ENCODE measurements at places on chromosomes 12 and 14.

- DNase-seq, result no peak
Measured at GRCh38 chr14:95523051-95523814, 6.8 kb upstream of the SYNE3 start.

- no peak for DNase-seq
Measured at GRCh38 chr12:70535896-70536374, 101.3 kb downstream of the PTPRB start.

- DNase-seq, result no peak
Measured at GRCh38 chr12:16605642-16606116, 283 bp downstream of the LMO3 start.

- no peak for DNase-seq
Measured at GRCh38 chr12:31531893-31532292, 59.0 kb downstream of the DENND5B start.

DNA sequence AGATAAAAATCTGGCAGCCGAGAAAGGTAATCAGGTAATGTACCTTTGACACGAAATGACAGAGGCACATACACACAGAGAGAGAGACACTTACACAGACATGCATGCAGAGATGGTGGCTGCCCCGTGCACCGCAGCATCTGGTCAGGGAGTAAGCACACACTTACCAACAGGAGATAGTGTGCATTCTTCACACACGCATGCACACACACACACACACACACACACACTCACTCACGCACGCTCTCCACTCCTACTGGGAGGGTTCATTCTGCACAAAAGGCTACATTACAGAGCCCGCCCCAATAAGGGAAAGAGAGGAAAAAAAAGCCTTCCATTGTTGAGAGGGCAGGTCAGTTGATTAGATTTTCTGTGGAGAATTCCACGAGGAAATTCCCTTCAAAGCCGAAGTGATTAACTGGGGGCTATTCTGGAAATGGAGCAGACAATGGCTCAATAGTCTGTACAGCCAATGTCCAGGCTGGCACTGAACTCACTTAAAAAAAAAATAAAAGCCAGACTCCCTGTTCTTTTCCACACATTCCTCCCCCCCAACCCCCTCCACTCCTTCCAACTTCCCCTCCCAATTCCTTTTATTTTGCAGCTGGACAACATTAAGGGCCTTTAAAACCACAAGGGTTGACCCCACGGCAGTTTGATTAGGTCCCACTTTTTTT is 1.4 kb upstream of the SOX5 start:
- DNase-seq, result no peak

DNA sequence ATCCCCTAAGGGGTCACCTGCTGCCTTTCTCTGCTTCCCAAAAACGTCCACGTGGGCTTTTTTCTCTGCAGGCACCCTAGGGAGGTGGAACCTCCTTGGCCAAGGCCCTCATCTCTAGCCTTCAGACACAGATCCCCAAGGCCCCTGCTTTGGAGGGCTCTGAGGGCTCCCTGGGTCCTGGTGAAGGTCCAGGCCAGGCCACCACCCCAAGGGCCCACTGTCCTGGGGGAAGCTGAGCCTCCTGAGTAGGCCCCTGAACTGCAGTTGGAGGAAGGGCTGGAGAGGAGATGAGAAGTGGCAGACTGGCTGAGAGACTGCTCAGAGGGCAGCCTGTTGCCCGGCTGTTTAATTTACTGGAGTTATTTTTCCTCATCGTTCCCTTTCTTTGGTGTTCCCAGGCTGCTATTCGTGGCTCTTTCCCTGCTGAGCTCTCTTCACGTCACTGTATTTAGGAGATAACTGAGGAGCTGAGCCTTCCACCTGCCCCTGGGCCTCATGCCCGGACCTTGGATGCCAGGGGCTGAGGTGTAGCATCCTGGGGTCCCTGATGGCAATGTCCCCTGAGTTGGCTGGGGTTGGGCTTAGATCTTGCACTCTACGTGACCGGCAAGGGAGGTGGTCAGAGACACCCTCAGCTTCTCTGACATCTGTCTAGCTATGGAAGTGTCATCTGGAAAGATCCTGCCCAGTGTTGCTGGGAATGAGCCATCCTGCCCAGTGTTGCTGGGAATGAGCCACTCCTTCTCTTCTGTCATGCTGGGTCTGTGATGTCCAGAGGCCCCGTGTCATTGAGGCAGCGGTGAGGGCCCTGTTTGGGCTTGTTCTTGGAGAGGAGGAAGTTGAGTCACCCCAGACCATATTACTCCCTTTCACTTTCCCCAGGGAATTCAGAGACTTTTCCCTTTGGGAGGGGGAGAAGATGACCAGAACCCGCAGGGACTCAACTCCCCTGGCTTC is 139.8 kb downstream of the TSPAN9 start:
- DNase-seq, result no peak

DNA sequence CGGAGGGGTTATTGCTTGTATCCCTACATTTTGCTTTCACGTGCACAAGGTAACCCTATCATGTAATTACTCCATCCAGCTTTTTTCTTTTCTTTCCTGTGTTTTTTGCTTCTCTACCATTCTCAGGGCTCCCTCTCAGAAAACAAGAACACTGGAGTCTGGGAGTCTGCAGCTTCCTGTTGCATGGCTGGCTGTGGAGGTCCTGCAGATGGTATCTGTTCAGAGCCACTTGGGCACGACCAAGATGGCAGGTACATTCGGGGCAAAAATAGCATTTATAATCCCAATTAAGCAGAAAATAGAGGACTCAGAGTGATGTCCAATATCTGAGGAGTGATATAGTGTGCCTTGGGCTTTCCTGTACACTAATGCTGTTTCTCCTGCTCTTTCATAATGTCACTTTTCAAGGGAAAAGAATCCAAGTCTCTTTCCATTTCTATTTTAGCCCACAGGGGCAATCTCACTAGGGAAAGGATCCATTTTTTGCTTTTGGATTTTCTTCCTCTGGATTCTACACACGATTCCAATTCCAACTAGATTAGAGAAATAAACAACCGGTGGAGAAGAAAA is 3.2 kb upstream of the NUMB start:
- no peak for DNase-seq

DNA sequence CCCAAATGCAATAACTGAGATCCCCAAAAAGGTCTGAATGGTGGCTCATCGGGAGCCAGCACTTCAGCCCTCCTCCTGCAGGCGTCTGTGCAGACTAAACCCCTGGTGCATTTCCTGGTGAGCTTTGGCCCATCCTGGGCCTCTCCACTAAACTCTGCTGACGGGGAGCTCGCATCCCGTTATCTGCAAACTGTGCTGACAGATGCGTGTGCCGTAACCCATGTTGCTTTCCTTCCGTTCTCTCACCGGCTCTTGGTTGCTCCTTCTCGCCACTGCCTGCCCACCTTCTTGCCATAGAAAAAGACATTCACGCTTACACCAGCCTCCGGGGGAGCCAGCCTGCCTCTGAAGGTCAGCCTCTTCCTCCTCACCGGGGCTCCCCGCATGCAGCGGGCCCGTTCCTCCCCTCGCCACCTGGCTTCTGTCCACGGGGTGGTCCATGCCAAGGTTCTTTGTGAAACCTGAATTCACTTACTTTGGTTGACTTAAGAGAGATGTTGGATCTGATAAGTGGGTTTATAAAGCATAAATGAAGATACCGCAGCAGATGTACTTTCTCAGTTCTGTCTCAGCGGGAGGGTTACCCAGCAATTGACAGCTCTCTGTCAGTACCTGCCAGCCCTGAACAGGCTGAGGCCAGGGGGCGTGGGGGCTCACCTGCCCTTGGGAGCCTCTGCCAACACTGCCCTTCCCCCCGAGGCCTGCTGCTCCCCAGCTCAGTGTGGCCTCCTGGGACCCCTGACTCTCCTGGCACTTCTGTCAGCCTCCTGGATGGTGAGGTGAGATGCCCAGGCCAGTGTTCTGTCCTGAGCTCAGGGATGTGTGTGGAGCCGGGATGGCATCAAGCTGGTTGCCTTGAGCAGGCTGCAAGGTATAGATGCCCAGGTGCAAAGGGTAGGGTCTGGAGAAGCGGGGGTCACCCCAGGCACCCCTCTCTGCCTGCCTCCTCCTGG is 14.2 kb downstream of the ZFYVE21 start:
- no peak for DNase-seq

GRCh38 chr14:82190742-82191141 is 657.1 kb upstream of the SEL1L start:
- DNase-seq, result no peak

GRCh38 chr14:22538671-22539228 is 50.3 kb downstream of the DAD1 start:
- DNase-seq, result no peak

- DNase-seq, result peak; percentile 67
Measured at GRCh38 chr12:109759595-109759994, 46.0 kb downstream of the FAM222A start.

DNA sequence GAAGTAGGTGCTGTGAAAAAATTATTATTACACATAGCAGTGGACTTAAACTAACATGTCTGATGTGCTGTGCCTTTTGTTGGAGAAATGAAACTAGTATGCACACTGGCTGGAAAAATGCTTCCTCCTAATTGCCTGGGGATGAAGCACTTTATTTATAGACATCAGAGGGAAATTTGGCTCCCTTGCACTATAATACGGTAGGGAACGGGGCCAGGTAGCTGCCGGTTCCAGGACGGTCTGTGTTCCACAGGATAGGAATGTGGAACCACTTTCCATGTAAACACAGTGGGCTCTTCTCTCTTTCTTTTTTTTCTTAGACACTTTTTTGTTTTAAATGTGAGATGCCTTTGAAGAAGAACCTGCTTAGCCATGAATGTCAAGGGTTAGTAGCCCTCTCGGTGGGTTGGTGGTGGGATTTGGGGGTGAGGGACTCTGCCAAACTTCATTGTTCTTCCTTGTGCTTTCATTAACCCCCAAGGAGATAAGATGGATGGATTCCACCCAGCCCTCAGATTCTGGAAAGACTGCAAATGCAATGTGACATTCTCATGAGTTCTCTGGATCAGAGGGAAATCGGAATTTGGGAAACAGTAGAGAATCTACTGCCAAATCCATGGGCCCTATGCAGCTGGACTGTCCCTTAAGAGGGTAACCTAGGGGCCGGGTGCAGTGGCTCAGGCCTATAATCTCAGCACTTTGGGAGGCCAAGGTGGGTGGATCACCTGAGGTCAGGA is 58.0 kb upstream of the GSC start:
- no peak for DNase-seq

GRCh38 chr14:51921026-51921425 is 60.6 kb downstream of the GNG2 start:
- no peak for DNase-seq

DNA sequence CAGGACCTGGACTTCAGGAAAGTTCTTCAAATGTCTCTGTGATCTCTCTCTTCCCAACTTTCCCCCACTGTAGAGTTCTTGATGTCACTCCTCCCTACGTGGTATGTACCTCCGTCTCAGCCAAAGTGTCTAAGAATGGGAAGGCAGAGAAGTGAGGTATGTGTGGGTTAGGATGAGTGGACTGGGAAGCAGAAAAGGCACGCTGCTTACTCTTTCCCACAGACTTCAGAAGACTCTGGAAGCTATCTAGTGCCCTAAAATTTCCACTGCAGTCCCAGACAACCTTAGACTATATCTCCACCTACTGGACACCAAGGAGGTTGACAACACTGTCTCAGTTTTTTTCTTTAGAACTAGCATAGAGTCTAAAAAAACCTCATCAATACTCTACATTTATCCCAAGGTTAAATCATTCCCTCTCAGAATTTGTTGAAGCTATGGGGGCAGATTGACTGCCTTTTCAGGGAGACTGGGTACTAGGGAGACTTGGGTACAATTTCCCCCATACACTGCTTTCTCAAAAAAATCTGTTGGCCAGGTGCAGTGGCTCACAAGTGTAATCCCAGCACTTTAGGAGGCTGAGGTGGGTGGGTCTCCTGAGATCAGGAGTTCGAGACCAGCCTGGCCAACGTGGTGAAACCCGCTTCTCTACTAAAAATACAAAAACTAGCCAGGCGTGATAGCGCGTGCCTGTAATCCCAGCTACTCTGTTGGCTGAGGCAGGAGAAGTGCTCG is 20.6 kb upstream of the ITGA5 start:
- no peak for DNase-seq

DNA sequence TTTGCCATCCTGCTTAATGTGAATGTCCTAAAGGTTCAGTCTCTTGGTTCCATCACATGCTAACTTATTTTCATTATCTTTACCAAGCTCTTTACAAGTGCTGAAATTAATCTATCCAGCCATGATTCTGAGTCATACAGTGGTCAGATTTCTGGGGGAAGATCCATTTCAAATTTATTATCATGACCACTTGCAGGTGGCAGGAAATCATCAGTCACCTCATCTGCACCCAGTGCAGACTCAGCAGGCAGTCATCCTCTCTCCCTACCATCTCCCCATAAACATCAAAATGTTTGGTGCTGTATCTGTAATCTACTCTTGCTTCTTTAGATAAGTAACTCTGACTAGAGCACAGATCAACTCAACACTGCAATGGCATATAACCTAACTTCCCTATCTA is 23.5 kb downstream of the ATG14 start:
- DNase-seq, result no peak

GRCh38 chr14:20559461-20559904 is 1.4 kb downstream of the RNASE9 start:
- no peak for DNase-seq

DNA sequence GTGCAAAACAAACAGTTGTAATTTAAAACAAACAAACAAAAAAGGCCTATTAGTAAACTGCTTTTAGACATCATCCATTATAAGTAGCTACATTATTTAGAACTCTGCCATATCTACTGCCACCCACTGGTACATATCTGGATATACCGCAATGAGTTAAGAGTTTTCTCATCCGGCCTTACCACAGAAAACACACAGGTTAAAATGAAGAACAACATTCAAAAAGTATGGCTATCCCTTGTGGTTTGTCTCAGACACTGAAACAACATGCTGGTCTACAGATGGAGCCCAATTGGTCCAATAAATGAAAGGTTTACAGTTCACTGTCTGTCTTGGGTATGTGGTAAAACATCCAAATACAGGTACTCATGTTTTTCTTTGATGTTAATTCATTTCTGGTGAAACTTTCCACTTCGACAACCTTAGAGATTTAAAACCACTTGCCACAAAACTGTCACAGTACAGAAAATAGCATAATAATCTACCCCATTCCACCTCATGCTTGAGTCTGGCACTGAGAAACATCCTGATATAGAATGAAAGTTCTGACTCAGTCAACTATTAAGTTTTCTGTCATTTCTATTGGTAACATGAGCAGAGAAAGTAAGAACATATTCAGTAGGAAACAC is 354.3 kb downstream of the CEP128 start:
- DNase-seq, result no peak

- no peak for DNase-seq
Measured at GRCh38 chr12:6700646-6701051, at the start of gene PIANP. PIANP (minus strand) TSS chr12:6700815; CDS start chr12:6698061, 2,754 bp downstream.

DNA sequence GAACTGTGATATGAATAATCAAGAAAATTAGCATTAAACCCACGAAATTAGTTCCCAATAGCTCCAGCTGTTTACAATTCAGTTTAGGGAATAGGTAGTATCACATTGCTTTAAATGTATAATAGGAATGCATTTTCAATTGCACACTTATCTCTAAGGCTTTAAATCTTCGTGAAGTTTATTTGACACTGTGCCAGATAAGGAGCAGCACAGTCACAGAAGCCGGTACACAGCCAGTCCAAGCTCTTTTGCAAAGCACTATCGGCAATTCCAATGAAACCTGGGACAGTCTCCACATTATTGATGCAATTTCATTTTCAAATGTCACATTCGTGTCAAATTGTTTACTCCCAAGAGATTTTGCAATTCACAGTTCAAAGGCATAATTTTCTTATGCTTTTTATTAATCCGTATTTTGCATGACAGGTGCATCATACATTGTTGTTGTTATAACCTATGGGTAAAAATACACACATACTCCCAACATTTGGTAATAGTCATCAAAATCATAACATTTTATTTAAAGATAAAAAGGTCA is 602.8 kb downstream of the RPS29 start:
- no peak for DNase-seq

All from vagina (tissue), 2 donors.